ENCODE measurements at places on chromosomes 6 and 20. TPM values are rescaled to one million over a fixed set of nuclear protein-coding genes. Genes with fewer than 3 reads are reported as not detected.

DNA sequence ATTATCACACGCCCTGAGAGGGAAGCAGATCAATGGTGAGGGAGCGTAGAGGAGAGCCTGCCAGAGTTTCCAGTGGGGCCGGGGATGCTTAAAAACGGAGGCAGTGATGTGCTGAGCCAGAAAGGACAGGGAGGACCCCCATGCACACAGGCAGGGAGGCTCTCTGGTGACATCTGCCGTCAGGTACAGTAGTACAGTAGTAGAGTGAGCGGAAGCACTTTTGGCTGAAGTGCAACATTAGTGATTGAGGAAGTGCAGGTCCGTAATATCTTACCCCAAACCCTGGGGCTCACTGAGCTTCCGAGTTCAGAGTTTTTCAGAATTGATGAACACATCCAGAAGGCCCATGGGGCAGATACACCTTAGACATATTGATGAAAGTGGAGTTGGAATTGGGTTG lies 42.1 kb downstream of the GFRA4 start:
- DNase-seq = no peak
- H3K4me1 ChIP-seq = peaks cover 29% of the 10 kb centered on the region
- no peak overlapping the region for H3K27ac ChIP-seq
- no peaks in the 10 kb centered on the region for H3K27me3 ChIP-seq

DNA sequence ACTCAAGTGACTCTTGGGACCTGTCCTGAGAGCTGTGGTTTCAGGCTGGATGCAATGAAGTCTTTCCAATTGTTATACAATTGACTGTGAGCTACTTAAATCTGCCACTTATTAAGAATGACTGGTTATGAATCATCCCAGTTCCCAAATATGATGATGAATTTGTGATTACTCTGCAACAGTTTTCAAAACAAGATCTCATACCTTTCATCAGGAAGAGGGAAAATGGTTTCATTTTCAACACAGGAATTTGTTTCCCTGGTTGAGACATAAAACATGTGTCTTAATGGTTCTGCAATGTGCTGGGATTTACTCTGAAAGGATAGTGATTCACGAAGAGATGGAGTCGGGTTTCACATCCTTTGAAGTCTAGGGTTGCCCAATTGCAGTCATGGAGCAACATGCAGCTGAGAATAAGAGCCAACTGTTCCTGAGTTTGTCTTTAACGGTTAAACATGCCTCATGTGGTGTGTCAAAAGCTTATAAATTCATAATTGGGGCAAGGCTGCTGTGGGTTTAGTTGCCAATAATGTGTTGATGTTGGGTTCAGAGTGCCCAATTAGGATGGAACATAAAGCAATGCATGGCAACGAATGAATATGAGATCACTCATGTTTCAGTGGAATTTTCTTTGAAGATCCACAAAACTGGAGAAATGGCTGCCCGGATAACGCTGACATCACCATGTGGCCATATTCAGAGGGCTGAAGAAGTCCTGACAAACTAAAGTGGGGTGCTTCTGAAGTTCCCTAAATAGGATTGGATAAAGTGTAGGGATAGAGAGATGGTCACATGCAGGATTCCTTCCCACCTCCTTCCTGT lies 41.0 kb downstream of the CYP24A1 start:
- H3K4me1 ChIP-seq = peaks cover 11% of the 10 kb centered on the region
- peak overlapping the region; percentile 87 for H3K27ac ChIP-seq
- no peaks in the 10 kb centered on the region for H3K36me3 ChIP-seq
- no peak for DNase-seq
- no peaks in the 10 kb centered on the region for H3K27me3 ChIP-seq

Gene RCAN2
- total RNA-seq = 6.9 TPM

DNA sequence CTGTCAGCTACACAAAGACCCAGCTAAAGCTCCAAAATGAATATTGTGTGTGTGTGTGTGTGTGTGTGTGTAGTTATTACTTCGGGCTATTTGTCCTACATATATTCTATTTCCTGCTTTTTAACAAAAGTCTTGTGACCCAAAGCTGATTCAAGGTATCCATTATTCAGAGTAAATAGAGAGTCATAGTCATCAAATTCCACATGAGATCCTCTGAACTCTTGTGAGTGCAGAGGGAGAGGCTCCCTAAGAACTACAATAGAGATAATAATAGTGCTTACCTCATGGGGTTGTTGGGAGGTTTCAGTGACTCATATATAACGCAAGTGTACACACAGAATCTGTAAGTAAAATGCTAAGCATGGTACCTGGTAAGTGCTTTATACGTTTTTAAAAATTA lies 95.6 kb upstream of the SHLD1 start:
- peak overlapping the region; percentile 82 for H3K27ac ChIP-seq
- H3K4me3 ChIP-seq = no peak overlapping the region
- no peaks in the 10 kb centered on the region for H3K36me3 ChIP-seq

Gene DEFB128
- not detected for total RNA-seq

GRCh38 chr6:45663251-45664221 lies 285.8 kb upstream of the SUPT3H start:
- H3K36me3 ChIP-seq = no peaks in the 10 kb centered on the region
- H3K4me3 ChIP-seq = peak overlapping the region; percentile 78
- peaks cover 80% of the 10 kb centered on the region for H3K27me3 ChIP-seq
- H3K4me1 ChIP-seq = peaks cover 19% of the 10 kb centered on the region

- no peak for DNase-seq
- peaks cover 54% of the 10 kb centered on the region for H3K27me3 ChIP-seq
- H3K27ac ChIP-seq = no peak overlapping the region
- no peak overlapping the region for H3K4me3 ChIP-seq
- no peaks in the 10 kb centered on the region for H3K36me3 ChIP-seq
Observed at GRCh38 chr20:2093883-2094282, 7.7 kb upstream of the STK35 start.

Gene NCOA7
- 54.0 TPM for total RNA-seq

GRCh38 chr6:67676892-67677291 lies 958.2 kb upstream of the ADGRB3 start:
- no peak overlapping the region for H3K27ac ChIP-seq
- H3K4me3 ChIP-seq = no peak overlapping the region
- no peaks in the 10 kb centered on the region for H3K27me3 ChIP-seq
- no peak for DNase-seq

- DNase-seq = no peak
- peaks cover 39% of the 10 kb centered on the region for H3K4me1 ChIP-seq
- H3K4me3 ChIP-seq = peak overlapping the region; percentile 94
- H3K36me3 ChIP-seq = no peaks in the 10 kb centered on the region
- no peaks in the 10 kb centered on the region for H3K27me3 ChIP-seq
- H3K27ac ChIP-seq = peak overlapping the region; percentile 98
Observed at GRCh38 chr6:26032340-26033084, 54.7 kb upstream of the HFE start.

DNA sequence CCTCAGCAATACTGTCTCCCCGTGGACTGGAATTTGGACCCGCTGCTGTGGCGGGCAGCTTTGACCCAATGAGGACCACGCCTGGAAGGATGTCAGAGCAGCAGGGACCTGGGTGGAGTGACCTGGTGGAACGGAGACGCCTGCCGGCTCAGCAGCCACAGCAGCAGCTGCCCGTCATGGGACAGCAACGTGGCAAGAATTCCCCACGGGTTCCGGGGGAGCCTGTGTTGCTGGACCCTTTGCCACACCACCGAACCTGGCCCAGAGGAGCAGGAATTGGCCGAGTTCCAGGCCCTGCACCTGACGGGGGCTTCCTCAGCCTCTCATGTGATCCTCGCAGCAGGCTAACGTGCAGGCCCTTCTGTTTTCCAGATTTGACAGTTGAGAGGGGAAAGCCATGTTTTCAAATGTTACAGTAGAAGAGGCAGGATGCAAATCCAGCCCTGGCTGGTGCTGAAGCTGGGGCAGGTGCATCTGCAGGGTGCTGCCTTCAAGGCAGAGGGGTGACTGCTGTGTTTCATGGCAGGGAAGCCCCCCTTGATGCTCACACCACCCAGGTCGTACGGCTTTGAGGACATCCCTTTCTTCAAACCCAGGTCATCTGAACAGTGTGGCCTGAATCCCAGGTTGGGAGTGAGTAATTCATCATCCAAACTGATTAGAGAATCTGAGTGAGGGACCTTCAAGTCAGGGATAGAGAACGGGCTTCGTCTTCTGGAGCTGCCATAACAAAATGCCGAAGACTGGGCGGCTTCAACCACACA lies 93.4 kb downstream of the THBS2 start:
- H3K27ac ChIP-seq = no peak overlapping the region
- no peak overlapping the region for H3K4me3 ChIP-seq
- no peaks in the 10 kb centered on the region for H3K27me3 ChIP-seq
- H3K36me3 ChIP-seq = no peaks in the 10 kb centered on the region

Gene HLA-DMB
- total RNA-seq = 0.43 TPM

DNA sequence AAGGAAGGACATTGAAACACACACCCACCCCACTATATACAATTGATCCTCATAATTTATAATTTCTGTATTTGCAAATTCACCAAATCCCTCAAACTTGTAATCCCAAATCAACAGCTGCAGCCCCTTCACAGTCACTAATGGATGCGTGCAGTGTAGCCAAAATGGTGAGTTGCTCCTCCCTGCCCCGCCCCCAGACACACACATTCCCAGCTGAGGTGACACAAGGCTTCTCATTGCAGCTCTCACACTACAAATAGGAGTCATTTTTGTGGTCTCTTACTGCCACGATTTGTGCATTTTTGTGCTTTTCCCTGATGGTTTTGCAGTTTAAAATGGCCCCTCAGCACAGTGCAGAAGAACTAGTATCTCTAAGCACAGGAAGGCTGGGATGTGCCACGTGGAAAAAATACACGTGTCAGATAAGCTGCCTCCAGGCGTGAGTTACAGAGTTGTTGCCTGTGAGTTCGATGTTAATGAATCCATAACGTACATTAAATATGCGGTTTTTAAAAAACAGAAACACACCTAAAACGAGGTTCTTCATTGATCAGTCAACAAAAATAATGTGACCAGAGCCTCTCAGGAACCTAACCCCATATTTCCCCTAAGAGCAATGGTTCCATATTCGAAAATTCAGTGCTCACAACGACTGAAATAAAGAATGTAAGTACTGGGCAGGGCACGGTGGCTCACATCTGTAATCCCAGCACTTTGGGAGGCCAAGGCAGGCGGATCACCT lies 8.2 kb downstream of the ATP9A start:
- peaks cover 23% of the 10 kb centered on the region for H3K4me1 ChIP-seq
- peaks cover 11% of the 10 kb centered on the region for H3K36me3 ChIP-seq
- peak overlapping the region; percentile 13 for H3K4me3 ChIP-seq
- H3K27ac ChIP-seq = peak overlapping the region; percentile 93
- no peak for DNase-seq

Gene BPI
- not detected for total RNA-seq

DNA sequence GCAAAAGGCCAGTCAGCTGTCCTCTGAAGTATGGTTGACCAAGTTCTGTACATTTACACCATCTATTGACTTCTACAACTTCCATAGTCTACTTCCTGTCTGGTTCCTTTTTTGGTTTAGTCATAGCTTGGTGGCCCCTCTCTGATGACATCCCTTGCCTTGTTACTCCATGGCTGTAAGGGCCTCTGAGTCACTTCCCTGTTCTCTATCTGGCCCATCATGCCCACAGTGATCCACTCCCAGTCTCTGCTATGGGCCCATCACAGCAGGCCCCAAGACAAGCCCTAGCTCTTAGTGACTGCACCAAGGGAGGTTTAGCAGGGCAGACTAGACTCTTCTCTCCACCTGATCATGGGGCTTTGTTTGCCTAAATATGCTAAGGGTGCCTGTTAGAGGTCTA lies 441.6 kb downstream of the HACE1 start:
- no peak overlapping the region for H3K27ac ChIP-seq
- no peaks in the 10 kb centered on the region for H3K4me1 ChIP-seq
- DNase-seq = no peak
- no peak overlapping the region for H3K4me3 ChIP-seq
- no peaks in the 10 kb centered on the region for H3K36me3 ChIP-seq
- H3K27me3 ChIP-seq = peaks cover 8% of the 10 kb centered on the region

- peaks cover 16% of the 10 kb centered on the region for H3K36me3 ChIP-seq
- H3K27me3 ChIP-seq = no peaks in the 10 kb centered on the region
- no peak overlapping the region for H3K4me3 ChIP-seq
- H3K27ac ChIP-seq = peak overlapping the region; percentile 15
- H3K4me1 ChIP-seq = peaks cover 12% of the 10 kb centered on the region
- DNase-seq = no peak
Observed at GRCh38 chr6:16658348-16659034, 102.8 kb downstream of the ATXN1 start.

Gene GMEB2
- 11.9 TPM for total RNA-seq

GRCh38 chr6:121086876-121087275 lies 247.4 kb downstream of the TBC1D32 start:
- no peaks in the 10 kb centered on the region for H3K36me3 ChIP-seq
- DNase-seq = no peak
- H3K4me1 ChIP-seq = no peaks in the 10 kb centered on the region
- no peak overlapping the region for H3K4me3 ChIP-seq
- no peaks in the 10 kb centered on the region for H3K27me3 ChIP-seq

GRCh38 chr6:159608961-159609651 lies 83.9 kb downstream of the SOD2 start:
- no peak overlapping the region for H3K27ac ChIP-seq
- H3K36me3 ChIP-seq = no peaks in the 10 kb centered on the region
- H3K4me3 ChIP-seq = no peak overlapping the region
- no peaks in the 10 kb centered on the region for H3K27me3 ChIP-seq
- no peaks in the 10 kb centered on the region for H3K4me1 ChIP-seq

GRCh38 chr20:19594896-19595295 lies 163.2 kb upstream of the RIN2 start:
- peaks cover 16% of the 10 kb centered on the region for H3K36me3 ChIP-seq
- H3K4me1 ChIP-seq = no peaks in the 10 kb centered on the region
- no peak overlapping the region for H3K4me3 ChIP-seq
- H3K27me3 ChIP-seq = no peaks in the 10 kb centered on the region
- no peak overlapping the region for H3K27ac ChIP-seq

Gene CALHM4
- total RNA-seq = not detected

GRCh38 chr20:60270341-60270740 lies 312.1 kb downstream of the CDH26 start:
- H3K27me3 ChIP-seq = peaks cover 15% of the 10 kb centered on the region
- H3K4me1 ChIP-seq = no peaks in the 10 kb centered on the region
- no peaks in the 10 kb centered on the region for H3K36me3 ChIP-seq
- H3K4me3 ChIP-seq = no peak overlapping the region

- DNase-seq = no peak
- no peak overlapping the region for H3K27ac ChIP-seq
- H3K36me3 ChIP-seq = peaks cover 46% of the 10 kb centered on the region
- H3K4me1 ChIP-seq = no peaks in the 10 kb centered on the region
- H3K27me3 ChIP-seq = no peaks in the 10 kb centered on the region
Observed at GRCh38 chr6:3305831-3306230, 47.1 kb downstream of the PSMG4 start.

Gene CTAGE9
- total RNA-seq = not detected

DNA sequence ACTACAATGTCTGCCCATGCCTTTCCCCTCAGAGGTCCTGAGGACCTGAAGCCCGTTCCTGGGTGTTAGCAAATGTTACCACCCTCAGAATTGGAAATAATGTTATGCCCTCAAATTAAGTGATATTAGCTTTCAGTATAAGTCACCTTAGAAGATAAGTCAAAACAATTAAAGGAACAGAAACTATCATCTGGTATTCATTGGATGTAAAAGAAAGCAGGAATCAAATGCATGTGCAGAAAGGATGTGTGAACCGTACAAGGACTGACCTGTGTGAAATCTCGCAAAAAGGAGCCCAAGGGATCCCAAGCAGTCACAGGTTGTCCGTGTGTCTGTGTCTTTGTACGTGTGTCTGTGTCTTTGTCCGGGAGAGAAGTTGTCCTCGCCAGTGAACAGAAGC lies 51.6 kb upstream of the TAB2 start:
- H3K4me1 ChIP-seq = peaks cover 15% of the 10 kb centered on the region
- peaks cover 7% of the 10 kb centered on the region for H3K27me3 ChIP-seq
- H3K4me3 ChIP-seq = no peak overlapping the region
- no peak for DNase-seq

- H3K36me3 ChIP-seq = no peaks in the 10 kb centered on the region
- no peak overlapping the region for H3K27ac ChIP-seq
- no peak overlapping the region for H3K4me3 ChIP-seq
- H3K27me3 ChIP-seq = peaks cover 6% of the 10 kb centered on the region
- DNase-seq = no peak
- H3K4me1 ChIP-seq = peaks cover 5% of the 10 kb centered on the region
Observed at GRCh38 chr6:76707630-76708029, 635.2 kb upstream of the IMPG1 start.

Gene OR2H1
- not detected for total RNA-seq
